ENCODE measurements at places on chromosomes 2 and 18. TPM values are rescaled to one million over a fixed set of nuclear protein-coding genes. Genes with fewer than 3 reads are reported as not detected.

LYG2 gene
- total RNA-seq: not detected

MYO7B gene
- total RNA-seq: 0.19 TPM

RAPGEF4 gene
- total RNA-seq: 0.54 TPM

CYRIA gene
- 0.14 TPM for total RNA-seq

CD28 gene
- total RNA-seq: not detected

MITD1 gene
- 35.8 TPM for total RNA-seq

CDH2 gene
- 32.4 TPM for total RNA-seq

KCNE4 gene
- total RNA-seq: 0.83 TPM

ZNF512 gene
- total RNA-seq: 18.8 TPM

TUBA3E gene
- total RNA-seq: 0.14 TPM

CD302 gene
- 2.0 TPM for total RNA-seq
